ENCODE measurements at places on chromosomes 12 and 14.

- no peak for DNase-seq
Measured at GRCh38 chr14:105023144-105023543, 2.3 kb upstream of the CDCA4 start.

GRCh38 chr12:78797196-78797931, 67.2 kb upstream of the SYT1 start:
- no peak for DNase-seq

DNA sequence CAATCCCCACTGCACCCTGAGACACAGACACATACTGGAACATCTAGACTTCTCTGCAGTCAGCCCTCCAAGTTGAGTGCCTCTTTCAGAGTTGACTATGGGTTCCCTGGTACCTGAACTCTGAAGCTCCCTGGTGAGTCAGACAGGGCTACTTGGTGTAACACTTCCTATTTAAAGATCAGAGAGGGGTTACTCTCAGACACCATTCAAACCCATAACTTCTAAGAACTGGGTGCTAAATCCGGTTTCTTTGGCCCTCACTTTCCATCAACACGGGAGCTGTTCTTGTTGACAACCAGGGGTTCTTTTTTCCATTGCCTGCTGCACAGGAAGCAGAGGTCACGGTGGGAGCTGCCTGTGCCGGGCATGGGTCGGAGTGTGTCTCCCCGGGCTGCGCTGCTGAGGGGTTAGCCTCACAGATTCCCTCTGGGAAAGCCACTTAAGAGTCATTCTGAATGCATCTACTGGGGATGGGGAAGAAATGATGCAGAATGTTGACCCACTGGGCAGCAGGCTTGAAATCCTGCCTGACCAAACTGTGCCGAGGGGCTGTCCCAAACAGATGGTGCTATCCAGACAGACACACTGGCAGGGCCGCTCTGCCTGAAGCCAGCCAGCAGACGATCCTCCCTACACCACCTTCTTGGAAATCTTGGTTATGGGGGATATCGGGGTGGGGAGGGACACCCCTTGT, 74.1 kb downstream of the PITPNM2 start:
- DNase-seq = peak; percentile 12

DNA sequence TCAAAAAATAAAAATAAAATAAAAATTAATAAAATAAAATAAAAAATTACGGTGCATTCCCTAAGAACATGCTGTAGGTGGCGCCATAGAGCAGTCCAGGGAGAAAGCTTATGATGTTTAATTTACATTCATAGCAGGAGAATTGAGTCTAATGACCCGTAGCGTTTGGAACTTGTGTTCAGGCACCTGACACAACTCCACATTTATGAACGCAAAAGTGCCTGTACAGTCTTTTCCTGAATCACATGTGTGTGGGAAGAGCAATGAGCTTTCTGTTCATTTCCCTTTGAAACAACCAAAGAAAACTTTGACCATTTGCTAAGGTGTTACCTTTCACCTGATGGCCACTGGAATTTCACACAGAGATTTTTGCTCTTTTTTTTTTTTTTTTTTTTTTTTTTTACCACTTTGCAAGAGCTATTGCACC, 60.6 kb upstream of the KCNA1 start:
- DNase-seq = no peak

GRCh38 chr12:4809013-4809448, 88.8 kb downstream of the GALNT8 start:
- no peak for DNase-seq

DNA sequence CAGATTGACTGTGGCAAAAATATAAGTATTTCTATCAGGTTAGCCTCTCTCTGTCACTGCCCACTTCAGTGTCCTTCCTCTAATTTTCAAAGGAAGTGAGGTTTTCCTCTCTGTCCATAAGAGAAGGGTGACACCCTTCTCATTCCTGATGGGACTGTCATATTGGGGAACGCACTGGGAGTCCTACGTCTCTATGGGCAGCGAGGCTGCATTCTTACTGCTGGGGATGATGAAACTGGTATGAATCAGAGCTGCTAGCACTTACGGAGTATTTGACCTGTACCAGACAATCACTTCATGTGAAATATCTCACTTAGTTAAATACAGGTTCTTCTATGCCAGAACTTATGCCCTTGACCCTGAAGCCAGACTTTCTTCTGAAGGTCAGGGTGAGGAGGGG, 436.3 kb downstream of the DPF3 start:
- no peak for DNase-seq

- no peak for DNase-seq
Measured at GRCh38 chr12:3827301-3828000, 45.7 kb downstream of the PARP11 start.

Measured in stimulated activated CD8-positive, alpha-beta memory T cell treated with anti-CD3 and anti-CD28 coated beads, Interleukin-15, amount 100 ng/mL, for 4 hours (primary cell).